ENCODE measurements at places on chromosomes 7 and 10. TPM values are rescaled to one million over a fixed set of nuclear protein-coding genes. Genes with fewer than 3 reads are reported as not detected.

CUBN gene
- 2.0 TPM for total RNA-seq

CLCN1 gene
- total RNA-seq: not detected

CALML3 gene
- total RNA-seq: not detected

DNAJC30 gene
- 13.1 TPM for total RNA-seq

KMT2E gene
- 77.3 TPM for total RNA-seq

LLCFC1 gene
- total RNA-seq: not detected

CDNF gene
- total RNA-seq: 2.9 TPM

CLRN3 gene
- total RNA-seq: not detected

UTF1 gene
- total RNA-seq: not detected

HTR5A gene
- total RNA-seq: not detected

HMX2 gene
- not detected for total RNA-seq

ZNF736 gene
- total RNA-seq: 21.0 TPM

ERVW-1 gene
- 0.20 TPM for total RNA-seq

DNA sequence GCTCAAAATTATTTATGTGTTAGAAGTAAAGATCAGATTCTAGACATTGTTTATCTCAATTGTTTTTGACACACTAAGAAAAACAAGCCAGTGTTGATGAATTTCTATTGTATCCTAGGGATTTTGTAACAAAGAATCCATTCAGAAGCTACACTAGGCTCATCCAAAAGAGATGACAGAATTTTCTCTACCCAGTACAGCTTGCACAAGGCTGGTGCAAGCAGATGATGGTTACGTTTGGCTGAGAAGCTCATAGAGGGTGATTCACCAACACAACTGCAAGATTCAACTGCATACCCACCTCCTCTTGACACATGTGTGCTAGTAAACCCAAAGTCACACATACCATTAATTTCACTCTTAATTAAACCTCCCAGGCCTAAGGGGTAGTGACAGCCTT, 20.8 kb downstream of the GRM3 start:
- no peak for DNase-seq

DNA sequence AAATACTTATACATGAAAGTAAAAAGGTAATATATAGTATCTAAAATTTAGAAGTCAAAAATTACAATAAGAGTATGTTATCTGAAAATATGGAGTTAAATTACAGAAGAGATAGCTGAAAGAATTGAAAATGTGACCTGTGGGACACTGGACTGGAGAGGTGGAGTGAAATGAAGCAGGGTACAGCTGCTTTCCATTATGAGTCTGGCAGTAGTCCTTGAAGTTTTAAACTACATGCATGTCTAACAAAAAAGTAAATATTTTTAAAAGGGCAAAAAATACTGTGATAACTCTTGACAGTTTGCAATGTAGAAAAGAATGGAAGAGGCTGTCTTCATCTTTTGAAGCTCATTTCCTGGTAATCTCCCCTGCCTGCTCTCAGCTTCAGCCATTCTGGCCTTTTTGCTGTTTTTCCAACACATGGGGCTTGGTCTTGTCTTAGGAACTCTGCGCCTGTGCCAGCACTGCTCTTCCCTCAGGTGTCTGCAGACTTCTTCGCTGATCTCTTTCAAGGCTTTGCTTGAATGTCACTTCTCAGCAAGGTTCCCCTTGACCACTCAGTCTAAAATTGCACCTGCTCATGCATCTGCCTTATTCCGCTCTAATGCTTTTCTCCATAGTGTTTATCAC, 36.9 kb downstream of the PTPRZ1 start:
- no peak for DNase-seq

- DNase-seq: no peak
Observed at GRCh38 chr10:4006051-4006450, 221.0 kb upstream of the KLF6 start.

DNA sequence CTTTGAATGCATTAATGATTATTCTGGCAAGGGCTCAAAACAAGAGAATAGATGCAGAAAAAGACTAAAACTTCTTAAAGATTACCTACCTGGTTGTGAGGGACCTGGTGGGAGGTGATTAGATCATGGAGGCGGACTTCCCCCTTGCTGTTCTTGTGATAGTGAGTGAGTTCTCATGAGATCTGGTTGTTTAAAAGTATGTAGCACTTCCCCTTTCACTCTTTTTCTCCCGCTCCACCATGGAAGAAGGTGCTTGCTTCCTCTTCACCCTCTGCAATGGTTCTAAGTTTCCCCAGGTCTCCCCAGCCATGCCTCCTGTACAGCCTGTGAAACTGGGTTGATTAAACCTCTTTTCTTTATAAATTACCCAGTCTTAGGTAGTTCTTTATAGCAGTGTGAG, 226.6 kb downstream of the ARHGAP12 start:
- DNase-seq: no peak

DNA sequence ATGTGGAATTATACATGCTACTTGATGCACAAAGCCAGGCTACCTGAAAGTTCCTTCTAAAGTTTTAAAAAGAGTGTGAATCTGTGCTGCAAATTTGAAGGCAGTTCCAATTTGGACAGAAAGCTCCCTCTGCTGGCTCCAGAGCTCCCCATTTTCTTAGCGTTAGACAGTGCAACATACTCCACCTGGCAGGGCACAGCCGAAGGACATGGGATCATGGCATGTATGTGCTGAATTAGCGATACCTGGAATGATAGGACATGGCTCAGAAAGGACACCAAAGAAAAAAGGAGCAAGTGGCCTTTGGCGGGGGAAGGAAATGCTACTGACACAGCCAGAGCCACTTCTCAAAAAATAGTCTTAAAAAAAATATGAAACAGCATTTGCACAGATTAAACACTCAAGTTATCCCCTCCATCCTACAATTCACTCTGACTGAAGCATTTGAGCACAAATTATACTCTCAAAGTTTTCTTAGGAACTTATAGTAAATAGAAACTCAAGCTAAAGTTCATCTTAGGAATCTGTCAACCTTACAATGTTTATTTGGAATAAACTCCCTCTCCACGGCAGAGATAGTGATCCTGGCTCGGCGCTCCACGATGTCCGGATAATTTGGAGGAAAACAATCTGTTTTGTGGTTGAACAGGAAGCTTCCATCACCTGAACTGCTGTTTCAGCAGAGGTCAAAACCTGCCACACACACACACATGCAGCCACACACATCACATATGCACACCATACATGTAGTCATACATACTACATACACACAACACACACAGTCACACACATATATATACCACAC, 80.0 kb downstream of the C7orf25 start:
- DNase-seq: peak; percentile 61

- peak; percentile 94 for DNase-seq
Observed at GRCh38 chr10:97632949-97633884, at the start of gene MORN4. Gene MORN4 (minus strand): TSS chr10:97633500. CDS start chr10:97619653, 13,847 bp downstream.

GRCh38 chr7:145644426-145645134, 472.0 kb upstream of the CNTNAP2 start:
- DNase-seq: no peak

- no peak for DNase-seq
Observed at GRCh38 chr7:158021836-158022235, 565.8 kb downstream of the PTPRN2 start.

DNA sequence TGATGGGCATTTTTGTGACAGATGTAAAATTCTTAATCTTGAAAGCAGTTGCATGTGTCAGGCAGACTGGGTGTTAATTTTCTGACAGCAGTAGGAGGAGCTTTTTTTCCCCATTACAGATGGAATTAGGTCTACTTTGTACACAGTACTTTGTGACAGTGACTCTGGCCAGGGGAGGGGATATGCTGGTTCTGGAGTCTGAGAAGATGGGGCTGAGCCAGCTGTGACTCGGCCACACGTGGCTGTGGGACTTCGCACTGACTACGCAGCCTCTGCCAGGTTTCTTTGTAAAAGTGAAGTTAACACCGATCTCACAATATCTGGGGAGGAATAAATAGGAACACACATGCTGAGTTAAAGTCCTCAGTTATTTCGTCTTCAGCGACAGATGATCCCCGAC, 95.4 kb downstream of the MGMT start:
- no peak for DNase-seq

DNA sequence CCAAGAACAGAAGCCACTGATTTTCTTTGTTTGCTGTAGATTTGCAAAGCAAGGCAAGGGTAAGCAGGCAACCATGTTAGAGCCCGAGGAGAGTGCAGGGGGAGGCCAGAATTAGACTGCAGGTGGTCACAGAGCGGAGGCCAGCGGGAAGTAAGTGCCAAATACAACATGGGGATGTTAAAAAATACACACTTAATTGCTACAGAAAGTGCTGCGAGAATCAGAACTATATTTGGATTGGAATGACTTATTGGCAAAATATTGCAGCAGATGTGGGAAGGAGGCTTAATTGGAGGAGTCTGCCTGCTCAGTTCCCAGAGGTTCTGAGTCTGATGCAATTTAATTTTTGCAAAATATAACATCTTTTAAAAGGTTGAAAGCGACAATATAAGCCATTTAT, 49.7 kb upstream of the ADCY1 start:
- no peak for DNase-seq

- DNase-seq: peak; percentile 65
Observed at GRCh38 chr7:123749537-123749857, 694 bp upstream of the WASL start.

GRCh38 chr7:149862156-149862555, 11.6 kb upstream of the ATP6V0E2 start:
- no peak for DNase-seq
